Esophagus (tissue), 2 donors: ENCODE measurements at places on chromosomes 11 and 22. TPM values are rescaled to one million over a fixed set of nuclear protein-coding genes. Genes with fewer than 3 reads are reported as not detected.

Gene LRRC32
- polyA plus RNA-seq, result 8.1 TPM

Gene OR10A2
- polyA plus RNA-seq, result not detected

Gene MMP8
- not detected for polyA plus RNA-seq

Gene TBX1
- polyA plus RNA-seq, result 1.3 TPM

Gene PGA5
- 0.11 TPM for polyA plus RNA-seq

Gene RAB3IL1
- polyA plus RNA-seq, result 1.4 TPM

Gene SRSF8
- polyA plus RNA-seq, result 29.1 TPM

Gene CD3G
- polyA plus RNA-seq, result 0.24 TPM

Gene IL17REL
- polyA plus RNA-seq, result not detected

Gene C11orf97
- not detected for polyA plus RNA-seq

Gene FXYD2
- polyA plus RNA-seq, result 0.75 TPM

Gene MPZL2
- polyA plus RNA-seq, result 185 TPM

Gene C11orf91
- polyA plus RNA-seq, result 0.51 TPM

Gene ZNF280B
- not detected for polyA plus RNA-seq

Gene MMP27
- polyA plus RNA-seq, result 0.04 TPM

Gene GRM5
- polyA plus RNA-seq, result not detected

Gene CRACR2B
- 3.2 TPM for polyA plus RNA-seq

Gene ARHGAP20
- polyA plus RNA-seq, result 0.33 TPM

Gene TTC28
- polyA plus RNA-seq, result 2.6 TPM

Gene P2RY2
- polyA plus RNA-seq, result 26.0 TPM

Gene NXPE1
- not detected for polyA plus RNA-seq

Gene NTM
- polyA plus RNA-seq, result 1.1 TPM

Gene EFCAB6
- 0.29 TPM for polyA plus RNA-seq

Gene PLEKHA7
- 46.0 TPM for polyA plus RNA-seq

Gene MS4A6E
- not detected for polyA plus RNA-seq

Gene C2CD2L
- 8.4 TPM for polyA plus RNA-seq

Gene PRG3
- polyA plus RNA-seq, result not detected

Gene GRIA4
- not detected for polyA plus RNA-seq

Gene PITPNB
- 22.1 TPM for polyA plus RNA-seq

Gene PCSK7
- polyA plus RNA-seq, result 22.8 TPM

Gene SHANK3
- polyA plus RNA-seq, result 4.1 TPM
